ENCODE measurements at places on chromosomes 3 and 15.
A peak's percentile ranks its signal among the peaks of the same experiment; 100 is the strongest.

- DNase-seq = no peak
Measured at GRCh38 chr3:121855555-121855954, 20.5 kb downstream of the EAF2 start.

DNA sequence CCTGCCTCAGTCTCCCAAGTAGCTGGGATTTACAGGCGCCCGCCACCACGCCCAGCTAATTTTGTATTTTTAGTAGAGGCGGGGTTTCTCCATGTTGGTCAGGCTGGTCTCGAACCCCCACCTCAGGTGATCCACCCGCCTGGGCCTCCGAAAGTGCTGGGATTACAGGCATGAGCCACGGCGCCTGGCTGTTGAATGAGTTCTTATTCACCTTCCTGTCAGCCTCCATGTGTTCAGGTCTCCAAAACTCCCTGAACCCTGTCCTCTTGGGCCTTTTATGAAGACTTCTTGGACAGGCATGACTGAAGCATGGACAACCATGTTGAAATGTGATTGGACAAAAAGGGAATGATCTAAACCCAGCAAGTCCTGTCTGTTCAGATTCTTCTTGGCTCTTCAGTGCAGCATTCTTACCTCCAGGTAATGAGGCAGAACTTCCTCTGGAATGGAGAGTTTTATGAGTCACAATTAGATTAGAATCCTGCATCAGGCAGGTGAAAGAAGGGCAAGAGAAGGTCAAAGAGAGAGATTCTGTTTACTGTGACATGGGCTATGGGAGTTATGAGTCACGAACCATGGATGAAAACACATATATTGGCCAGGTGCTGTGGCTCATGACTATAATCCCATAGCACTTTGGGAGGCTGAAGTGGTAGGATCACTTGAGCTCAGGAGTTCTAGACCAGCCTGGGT lies 23.1 kb upstream of the EIF4A2 start:
- DNase-seq = no peak

DNA sequence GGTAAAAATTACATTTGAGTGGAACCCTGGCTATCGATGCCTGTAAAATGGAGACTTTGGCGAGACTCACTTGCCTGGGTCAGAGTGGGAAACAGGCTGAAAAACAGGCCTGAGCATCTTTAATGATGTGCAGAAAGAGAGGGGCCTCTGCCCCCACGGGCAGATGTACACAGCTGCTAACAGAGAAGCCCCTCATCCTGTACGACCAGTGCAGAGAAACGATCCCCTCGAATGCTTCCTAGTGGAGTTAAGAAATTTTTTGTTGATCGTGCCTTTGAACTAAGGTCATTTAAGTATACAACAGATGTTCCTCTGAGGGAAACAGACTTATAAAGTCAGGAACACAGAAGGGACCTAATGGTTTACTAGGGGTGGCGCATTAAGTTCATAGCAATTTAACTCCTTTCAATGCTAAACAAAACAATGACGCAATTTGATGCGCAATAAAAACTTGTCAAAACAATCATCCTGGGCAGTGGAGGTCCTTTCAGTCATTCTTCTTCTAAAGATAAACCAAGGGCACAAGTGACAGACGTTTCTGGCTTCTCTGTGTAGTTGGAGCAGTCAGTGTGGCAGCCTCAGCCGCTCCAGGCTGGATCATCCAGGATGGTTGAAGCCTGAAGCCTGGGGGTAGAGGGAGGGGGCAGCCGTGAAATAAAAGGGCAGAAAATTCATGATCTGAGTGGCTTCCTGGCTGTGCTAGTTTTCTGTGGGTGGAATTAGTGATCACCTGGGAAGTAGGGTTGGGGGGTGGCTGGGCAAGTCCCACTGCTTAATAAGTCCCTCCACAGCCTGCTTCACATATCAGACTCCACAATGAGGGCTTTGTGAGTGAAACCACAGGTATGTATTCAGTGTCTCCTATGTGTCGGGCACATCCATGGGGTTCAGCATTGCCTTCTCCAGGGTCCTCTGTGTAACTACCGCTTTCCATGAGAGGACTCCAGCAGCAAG lies 50.8 kb upstream of the MRPS22 start:
- no peak for DNase-seq

DNA sequence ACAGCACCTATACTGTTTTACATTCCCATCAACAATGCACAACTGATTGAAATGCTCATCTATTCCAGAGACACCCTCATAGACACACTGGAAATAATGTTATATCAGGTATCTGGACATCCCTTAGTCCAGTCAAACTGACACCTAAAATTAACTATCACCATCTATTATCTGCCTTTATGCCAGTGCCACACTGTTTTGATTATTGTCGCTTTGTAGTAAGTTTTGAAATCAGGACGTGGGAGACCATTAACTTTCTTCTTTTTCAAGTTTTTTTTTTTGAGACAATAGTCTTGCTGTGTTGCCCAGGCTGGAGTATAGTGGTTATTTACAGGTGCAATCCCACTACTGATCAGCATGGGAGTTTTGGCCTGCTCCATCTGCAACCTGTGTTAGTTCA lies 9.4 kb upstream of the KLHL40 start:
- DNase-seq = no peak

DNA sequence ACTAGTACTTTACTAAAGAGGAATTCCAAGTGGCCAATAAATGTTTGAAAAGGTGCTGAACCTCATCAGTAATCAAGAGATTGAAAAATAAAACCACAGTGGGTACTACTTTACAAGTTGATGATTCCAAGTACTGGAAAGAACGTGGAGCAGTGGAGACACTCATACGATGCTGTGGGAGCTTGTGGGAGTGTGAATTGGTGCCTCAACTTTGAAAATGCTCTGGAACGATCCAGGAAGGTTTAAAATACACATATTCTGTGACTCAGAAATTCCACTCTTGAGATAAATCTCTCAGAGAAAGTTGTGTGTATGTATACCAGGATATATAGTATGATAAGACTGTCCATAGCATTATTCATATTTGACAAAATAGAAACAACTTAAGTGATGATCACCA lies 9.3 kb downstream of the LRCH3 start:
- no peak for DNase-seq

- no peak for DNase-seq
Measured at GRCh38 chr3:143525408-143525807, 322.9 kb downstream of the SLC9A9 start.

DNA sequence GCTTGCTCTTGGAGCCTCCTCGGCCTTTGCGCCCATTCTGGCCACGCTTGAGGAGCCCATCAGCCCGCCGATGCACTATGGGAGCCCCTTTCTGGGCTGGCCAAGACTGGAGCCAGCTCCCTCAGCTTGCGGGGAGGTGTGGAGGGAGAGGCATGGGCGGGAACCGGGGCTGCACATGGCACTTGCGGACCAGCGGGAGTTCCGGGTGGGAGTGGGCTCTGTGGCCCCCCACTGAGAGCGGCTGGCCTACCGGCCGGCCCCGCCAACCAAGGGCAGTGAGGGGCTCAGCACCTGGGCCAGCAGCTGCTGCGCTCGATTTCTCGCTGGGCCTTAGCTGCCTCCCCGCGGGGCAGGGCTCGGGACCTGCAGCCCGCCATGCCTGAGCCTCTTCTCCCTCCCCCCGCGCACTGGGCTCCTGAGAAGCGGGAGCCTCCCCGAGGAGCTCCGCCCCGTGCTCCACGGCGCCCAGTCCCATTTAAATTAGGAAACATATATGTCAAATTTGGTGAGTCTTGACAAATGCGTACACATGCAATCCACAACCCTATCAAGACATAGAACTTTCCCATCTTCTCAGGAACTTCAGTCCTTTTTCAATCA lies 97.6 kb upstream of the CNTN3 start:
- DNase-seq = no peak

GRCh38 chr3:24765399-24765798 lies 270.7 kb upstream of the THRB start:
- DNase-seq = no peak

DNA sequence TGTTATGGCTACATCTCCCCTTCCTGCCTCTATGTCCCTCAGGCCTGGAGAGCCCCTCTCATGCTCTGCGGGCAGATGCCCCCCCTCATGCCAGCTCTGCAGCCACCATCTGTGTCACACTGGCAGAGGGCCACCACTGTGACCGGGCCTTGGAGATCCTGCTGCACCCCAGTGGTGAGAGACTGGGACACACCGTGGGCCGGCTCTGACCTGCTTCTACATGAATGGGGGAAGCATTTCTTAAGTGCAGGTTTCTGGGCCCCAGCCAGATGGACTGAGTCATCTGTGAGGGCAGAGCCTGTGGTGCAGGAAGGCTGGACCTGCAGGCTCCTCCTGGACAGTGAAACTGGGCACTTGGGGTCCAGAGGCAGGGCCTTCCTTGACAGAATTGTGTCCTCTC lies 4.8 kb downstream of the VWA5B2 start:
- peak; percentile 61 for DNase-seq

- no peak for DNase-seq
Measured at GRCh38 chr15:29064290-29064689, 178.5 kb downstream of the APBA2 start.

- DNase-seq = no peak
Measured at GRCh38 chr3:105526360-105527111, 159.8 kb downstream of the ALCAM start.
